ENCODE measurements at places on chromosomes 4 and X.
A peak's percentile ranks its signal among the peaks of the same experiment; 100 is the strongest.

GRCh38 chr4:124890522-124890921 is 178.0 kb upstream of the ANKRD50 start:
- no peak overlapping the region for H3K4me3 ChIP-seq
- no peak for DNase-seq
- no peaks in the 10 kb centered on the region for H3K4me1 ChIP-seq
- H3K36me3 ChIP-seq = no peaks in the 10 kb centered on the region
- no peak overlapping the region for H3K27ac ChIP-seq

- no peak overlapping the region for H3K4me3 ChIP-seq
- peaks cover 4% of the 10 kb centered on the region for H3K4me1 ChIP-seq
- DNase-seq = no peak
- H3K27me3 ChIP-seq = peaks cover 12% of the 10 kb centered on the region
- H3K27ac ChIP-seq = no peak overlapping the region
Observed at GRCh38 chr4:87240341-87240740, 19.9 kb upstream of the KLHL8 start.

GRCh38 chrX:572538-573124 is 58.0 kb upstream of the SHOX start:
- peaks cover 2% of the 10 kb centered on the region for H3K36me3 ChIP-seq
- no peak overlapping the region for H3K4me3 ChIP-seq
- no peak overlapping the region for H3K27ac ChIP-seq
- peaks cover 17% of the 10 kb centered on the region for H3K27me3 ChIP-seq

GRCh38 chr4:7660176-7661039 is 225.7 kb upstream of the PSAPL1 start:
- DNase-seq = no peak
- peaks cover 6% of the 10 kb centered on the region for H3K27me3 ChIP-seq
- H3K4me3 ChIP-seq = no peak overlapping the region
- no peaks in the 10 kb centered on the region for H3K36me3 ChIP-seq
- no peak overlapping the region for H3K27ac ChIP-seq

DNA sequence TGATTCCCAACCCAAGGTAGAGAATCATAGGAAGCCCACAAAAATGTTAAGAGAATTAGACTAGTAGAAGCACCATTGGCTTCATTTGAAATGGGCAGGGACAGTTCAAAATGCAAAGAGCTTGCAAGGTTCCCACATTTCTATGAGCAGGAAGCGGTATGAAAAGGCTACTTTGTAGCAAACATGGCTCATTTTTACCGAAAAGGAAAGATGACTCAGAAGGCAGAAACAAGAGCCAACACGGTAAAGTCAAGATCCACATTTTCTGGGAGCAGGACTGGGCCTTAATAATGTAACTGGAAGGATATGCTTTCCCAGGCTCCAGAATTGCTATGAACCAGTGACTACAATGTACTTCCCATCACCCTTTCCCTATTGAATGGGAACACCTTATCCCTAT is 89.5 kb downstream of the GLRA3 start:
- H3K27ac ChIP-seq = no peak overlapping the region
- no peak for DNase-seq
- no peak overlapping the region for H3K4me3 ChIP-seq
- H3K27me3 ChIP-seq = no peaks in the 10 kb centered on the region

DNA sequence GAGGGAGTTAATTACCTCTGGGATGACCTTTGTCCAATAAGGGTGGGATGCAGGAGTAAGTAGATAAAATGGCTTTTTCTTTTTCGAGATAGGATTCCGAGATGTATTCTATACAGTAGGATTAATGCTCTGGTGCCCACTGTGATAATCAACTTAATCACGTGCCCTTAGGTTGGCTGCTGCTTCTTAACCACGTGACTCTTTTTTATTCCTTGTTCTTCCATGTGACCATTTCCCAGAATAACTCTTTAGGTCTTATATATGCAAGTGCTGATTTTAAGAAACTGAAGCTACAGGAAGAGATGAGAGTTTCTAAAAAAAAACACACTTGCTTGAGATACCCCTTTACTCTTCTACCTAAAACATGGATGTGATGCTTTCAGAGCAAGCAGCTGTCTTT is 1628.9 kb downstream of the PCDH7 start:
- H3K27me3 ChIP-seq = no peaks in the 10 kb centered on the region
- H3K36me3 ChIP-seq = no peaks in the 10 kb centered on the region
- no peak for DNase-seq
- no peaks in the 10 kb centered on the region for H3K4me1 ChIP-seq

DNA sequence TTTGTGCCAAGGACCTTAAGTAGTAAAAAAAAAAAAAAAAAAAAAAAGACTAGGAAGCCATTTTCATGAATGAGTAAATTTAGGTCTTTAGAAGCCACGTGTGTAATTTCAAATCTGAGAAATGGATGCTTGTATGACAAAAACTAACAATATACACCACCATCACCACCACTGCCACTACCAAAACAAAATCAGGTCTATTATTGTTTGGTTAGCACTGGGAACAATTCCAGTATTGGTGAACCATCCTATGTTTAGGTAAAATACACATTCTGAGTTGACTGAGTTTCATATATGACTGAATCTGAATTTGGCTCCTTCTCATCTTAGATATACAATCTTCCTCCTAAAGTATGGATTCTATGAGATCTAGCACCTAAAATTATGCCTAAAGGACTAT is 8.8 kb upstream of the TMSB4X start:
- no peak overlapping the region for H3K4me3 ChIP-seq
- H3K27me3 ChIP-seq = no peaks in the 10 kb centered on the region
- no peak overlapping the region for H3K27ac ChIP-seq
- peaks cover 5% of the 10 kb centered on the region for H3K4me1 ChIP-seq
- no peak for DNase-seq

GRCh38 chr4:17066972-17067371 is 168.5 kb upstream of the LDB2 start:
- DNase-seq = no peak
- no peak overlapping the region for H3K4me3 ChIP-seq
- H3K4me1 ChIP-seq = no peaks in the 10 kb centered on the region
- H3K36me3 ChIP-seq = no peaks in the 10 kb centered on the region
- peaks cover 3% of the 10 kb centered on the region for H3K27me3 ChIP-seq

DNA sequence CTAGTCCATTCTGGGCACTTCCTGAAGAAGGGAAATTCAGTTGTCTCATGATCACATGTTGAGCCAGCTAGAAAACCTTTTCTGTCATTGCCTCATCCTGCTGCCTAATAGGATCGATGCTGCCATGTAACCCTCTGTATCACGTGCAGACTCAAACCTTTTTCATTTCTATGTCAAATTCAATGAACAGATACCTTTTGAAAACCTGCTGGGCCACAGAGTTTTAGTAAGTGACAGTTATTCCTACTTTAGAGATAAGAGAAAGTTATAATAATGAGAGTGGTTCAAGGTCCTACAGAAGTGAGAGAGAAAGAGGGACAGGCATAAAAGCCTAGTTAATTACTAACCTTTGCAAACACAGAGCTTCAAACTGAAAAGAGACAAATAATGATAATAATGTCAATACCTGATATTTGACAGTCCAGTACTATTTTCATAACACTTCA is 46.0 kb downstream of the MAOA start:
- no peaks in the 10 kb centered on the region for H3K27me3 ChIP-seq
- peaks cover 2% of the 10 kb centered on the region for H3K36me3 ChIP-seq
- H3K4me3 ChIP-seq = peak overlapping the region; percentile 20
- peak overlapping the region; percentile 89 for H3K27ac ChIP-seq
- H3K4me1 ChIP-seq = peaks cover 41% of the 10 kb centered on the region
- no peak for DNase-seq

- no peak overlapping the region for H3K4me3 ChIP-seq
- H3K4me1 ChIP-seq = peaks cover 2% of the 10 kb centered on the region
- no peak for DNase-seq
- no peak overlapping the region for H3K27ac ChIP-seq
- H3K36me3 ChIP-seq = peaks cover 13% of the 10 kb centered on the region
- H3K27me3 ChIP-seq = no peaks in the 10 kb centered on the region
Observed at GRCh38 chrX:72498782-72499181, 73.9 kb downstream of the HDAC8 start.

All from progenitor cell of endocrine pancreas (in vitro differentiated cells).